ENCODE measurements at places on chromosomes 12 and 14. TPM values are rescaled to one million over a fixed set of nuclear protein-coding genes. Genes with fewer than 3 reads are reported as not detected.

DNA sequence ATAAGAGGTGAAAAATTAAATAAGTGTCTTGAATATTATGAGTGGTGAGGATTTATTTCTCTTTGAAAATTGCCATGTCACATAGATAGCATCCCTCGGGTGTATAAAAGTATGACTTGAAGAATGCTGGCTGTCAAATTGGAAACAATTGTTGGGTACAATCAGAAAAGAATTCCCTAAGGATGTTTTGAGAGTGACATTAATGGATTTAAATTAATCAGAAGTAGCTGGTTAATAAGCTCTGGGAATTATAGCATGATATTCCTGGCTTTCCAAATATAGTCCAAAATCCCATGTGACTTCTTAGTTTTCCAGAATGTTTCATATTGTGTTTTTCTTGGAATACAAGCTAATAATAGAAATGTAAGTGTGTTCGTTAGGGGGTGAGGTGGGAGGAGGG is 196.5 kb downstream of the ANO4 start:
- DNase-seq = no peak

GRCh38 chr12:3727877-3728632 is 24.9 kb downstream of the CRACR2A start:
- peak; percentile 64 for DNase-seq

DNA sequence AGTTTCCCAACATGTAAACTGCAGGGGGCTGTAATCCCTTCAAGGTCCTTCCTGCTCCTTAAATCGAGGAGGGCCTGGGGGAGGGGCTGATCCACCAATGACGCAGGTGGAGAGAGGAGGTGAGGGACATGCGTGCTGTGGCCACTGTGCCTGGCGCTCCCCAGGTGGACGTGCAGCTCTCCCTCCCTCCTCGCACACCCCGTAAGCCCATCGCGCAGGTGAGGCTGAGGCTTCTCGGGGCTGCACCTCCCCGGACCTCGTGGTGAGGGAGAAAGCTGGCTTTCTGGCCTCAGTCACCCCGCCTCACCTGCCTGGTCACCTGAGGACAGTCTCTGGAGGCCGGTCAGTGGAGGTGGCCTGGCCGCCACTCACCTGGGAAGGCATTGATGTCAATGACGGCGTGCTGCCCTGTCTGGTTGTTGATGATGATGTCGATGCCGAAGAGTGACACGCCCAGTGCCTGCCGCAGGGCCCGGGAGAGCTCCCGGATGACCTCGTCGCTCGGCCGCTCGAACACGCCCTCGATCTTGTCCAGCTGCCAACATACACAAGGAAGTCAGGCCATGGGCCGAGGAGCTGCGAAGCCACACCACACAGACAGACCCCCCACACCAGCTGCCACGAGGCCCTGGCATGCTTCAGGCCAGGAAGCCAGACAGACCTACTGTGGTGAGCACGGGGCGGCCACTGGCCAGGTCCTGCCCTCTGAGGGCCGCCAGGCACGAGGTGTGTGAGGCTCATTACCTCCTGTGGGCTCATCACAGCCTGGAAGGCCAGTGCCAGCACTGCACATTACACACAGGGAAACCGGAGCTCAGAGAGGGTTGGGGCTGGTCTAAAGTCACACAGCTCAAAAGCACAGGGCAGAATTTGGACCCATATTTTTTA is 23.3 kb downstream of the CHGA start:
- no peak for DNase-seq

DNA sequence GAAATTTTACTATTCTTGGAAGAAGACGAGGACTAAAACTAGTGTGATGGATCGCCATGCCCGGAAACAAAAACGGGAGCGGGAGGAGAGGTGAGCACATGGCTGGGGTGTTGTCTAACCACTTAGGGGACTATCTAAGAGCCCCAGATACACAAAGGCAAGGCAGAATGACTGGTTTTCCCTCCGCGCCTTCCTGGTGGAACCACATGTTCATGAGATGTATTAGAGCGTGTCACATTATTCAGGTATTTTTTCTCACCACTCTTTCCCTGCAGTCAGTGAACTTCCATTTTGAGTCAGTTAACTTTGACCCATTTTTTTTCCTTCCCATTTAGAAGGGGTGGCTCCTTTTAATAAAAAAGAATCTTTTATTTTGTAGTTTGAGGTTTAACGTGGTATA is 68.8 kb upstream of the TRAF3 start:
- DNase-seq = no peak

- DNase-seq = peak; percentile 2
Observed at GRCh38 chr12:26028953-26029735, 70.7 kb downstream of the RASSF8 start.

Gene IL26
- not detected for total RNA-seq

GRCh38 chr14:71004481-71004880 is 97.2 kb downstream of the PCNX1 start:
- DNase-seq = no peak

DNA sequence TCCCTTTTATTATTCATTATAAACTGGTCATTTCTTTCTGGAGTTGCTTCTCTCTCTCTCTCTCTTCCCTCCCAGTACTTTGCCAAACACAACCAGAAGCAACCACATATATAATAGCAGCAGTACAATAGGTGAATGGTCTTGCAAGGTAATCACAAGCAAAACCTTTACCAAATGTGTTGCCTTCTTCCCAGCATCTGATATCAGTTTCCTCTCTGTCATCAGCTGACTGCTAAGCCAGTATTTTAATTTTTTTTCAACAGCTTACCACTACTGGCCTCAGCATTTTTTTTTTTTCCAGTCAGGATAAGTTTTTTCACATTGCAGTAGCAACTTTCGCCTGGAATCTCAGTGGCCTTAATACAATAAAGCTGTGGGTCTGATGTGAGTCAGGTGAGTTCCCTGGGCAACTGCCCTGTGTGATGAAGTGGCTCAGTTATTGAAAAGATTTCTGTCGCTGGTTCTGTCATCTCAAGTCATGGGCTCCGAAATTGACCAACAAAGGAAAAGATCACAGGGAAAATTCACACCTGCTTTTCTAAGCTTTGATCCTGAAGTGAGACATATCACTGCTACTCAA is 282.5 kb upstream of the AMIGO2 start:
- no peak for DNase-seq

Gene ADIPOR2
- total RNA-seq = 36.2 TPM

Gene PRR4
- 0.87 TPM for total RNA-seq

Gene P2RX4
- total RNA-seq = 57.1 TPM

Gene COA8
- total RNA-seq = 26.1 TPM

DNA sequence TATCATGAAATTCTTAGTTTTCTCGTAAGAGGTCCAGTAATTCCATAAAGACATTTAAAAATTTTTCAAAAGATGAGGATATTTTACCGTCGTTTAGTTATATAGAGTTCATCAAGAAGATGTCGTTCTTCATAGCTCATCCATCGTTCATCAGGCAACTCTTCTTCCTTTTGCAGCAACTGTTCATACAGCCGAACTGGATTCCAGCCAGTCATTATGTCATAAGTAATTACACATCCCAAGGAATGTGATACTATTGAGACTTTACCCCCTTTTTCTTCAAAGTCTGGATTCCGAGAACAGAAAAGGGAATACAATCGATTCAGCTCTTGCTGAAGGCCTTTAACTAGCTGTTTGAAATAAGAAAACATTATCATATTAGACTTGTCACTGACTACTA is 90.3 kb downstream of the DDHD1 start:
- DNase-seq = no peak

Gene PMCH
- total RNA-seq = not detected

GRCh38 chr12:27123642-27124041 is 41.3 kb upstream of the C12orf71 start:
- no peak for DNase-seq

- DNase-seq = no peak
Observed at GRCh38 chr12:11756523-11756922, 107.0 kb downstream of the ETV6 start.

Gene SIX6
- not detected for total RNA-seq

DNA sequence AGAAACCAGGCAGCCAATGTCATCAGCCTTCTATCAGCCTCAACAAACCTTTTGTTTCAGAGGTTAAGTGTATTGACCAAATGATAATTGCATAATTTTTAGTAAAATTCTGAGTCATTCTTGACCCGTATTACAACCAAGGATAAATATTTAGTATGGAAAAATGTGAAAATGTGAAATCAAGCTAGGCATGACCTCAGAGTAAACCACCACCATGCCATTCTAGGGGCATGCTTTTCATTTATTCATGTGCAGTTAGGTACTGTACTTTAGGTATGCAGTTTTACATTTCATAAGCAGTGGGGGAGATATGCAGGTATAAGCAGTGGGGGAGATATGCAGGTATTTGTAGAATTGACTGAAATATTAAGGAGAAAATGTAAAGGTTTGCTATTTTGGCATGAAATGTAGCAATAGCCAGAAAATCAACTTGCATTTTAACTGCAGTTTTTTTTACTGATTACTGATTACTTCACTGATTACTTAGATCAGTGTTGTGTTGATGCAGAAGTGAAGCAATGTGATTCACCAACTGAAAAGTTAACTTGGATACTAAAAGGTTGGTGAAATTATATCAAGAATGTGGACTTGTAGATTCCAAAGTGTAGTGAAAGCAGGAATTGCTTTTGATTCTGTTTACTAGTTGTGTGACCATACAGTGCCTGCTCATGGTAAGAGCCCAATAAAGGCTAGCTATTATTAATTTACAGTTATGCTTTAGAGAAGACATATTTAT is 184.2 kb downstream of the ESR2 start:
- DNase-seq = no peak

- no peak for DNase-seq
Observed at GRCh38 chr12:16604596-16605252, 1.2 kb downstream of the LMO3 start.

- no peak for DNase-seq
Observed at GRCh38 chr12:90969346-90969745, 14.4 kb upstream of the CCER1 start.

DNA sequence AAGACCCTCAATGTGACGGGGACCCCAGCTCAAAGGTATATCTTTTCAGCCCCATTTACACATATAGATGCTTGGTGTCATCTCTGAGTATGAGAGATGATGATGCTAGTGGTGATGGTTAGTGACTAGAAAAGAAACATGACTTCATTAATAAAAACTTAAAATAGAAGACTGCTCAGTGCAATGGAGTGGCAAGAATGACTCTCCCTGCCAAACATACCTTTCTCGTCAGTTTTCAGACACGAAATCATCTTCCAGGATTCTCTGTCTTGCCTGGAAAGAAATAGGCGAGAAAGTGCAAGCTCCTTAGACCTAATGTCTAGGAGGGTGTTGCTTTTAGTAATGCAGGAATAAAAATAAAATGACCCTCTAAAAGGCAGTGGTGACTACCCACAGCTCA is 71.7 kb downstream of the TPH2 start:
- DNase-seq = no peak

Gene ATL1
- total RNA-seq = 0.64 TPM

GRCh38 chr14:61570549-61571290 is 124.6 kb upstream of the HIF1A start:
- DNase-seq = no peak

- DNase-seq = no peak
Observed at GRCh38 chr14:101788016-101788635, 26.6 kb downstream of the PPP2R5C start.

Gene KRT3
- total RNA-seq = not detected

Gene KRT78
- not detected for total RNA-seq

DNA sequence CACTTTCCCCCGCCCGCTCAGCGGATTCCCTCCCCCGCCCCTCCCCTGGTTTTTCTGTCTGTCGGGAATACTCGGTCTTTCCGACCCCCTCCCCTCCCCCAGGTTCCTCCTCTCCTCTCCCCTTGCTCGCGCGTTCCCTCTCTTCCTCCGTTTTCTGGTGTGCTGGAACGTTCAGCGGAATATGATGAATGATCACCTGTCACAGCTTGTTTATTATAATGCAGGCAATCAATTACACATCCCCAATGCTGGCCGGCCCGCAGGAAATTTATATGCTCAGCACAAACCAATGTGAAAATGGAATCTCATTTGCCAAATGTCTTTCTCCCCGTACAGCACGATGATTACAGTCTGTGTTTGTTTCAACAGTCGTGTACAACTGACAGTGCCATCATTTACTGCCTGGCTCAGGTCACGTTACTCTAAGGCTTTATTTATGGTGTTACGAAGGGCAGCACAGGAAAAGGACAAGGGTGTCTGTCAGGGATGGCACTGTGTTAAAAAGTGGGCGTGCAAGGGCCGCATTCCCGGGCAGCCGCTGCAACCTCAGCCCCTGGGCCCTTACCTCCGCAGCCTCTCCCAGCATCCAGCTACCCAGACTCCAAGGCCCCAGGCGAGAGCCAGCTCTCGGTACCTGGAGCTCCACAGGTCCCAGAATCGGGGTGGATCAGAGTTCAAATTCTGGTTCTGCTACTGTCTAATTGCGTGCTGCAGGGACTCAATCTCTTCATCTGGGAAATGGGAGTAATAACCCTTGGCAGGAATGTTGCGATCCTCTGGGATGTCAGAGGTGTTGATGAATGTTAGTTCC is 24.7 kb upstream of the MAP1LC3B2 start:
- DNase-seq = no peak

GRCh38 chr12:124539084-124540041 is 28.0 kb downstream of the NCOR2 start:
- no peak for DNase-seq

- peak; percentile 91 for DNase-seq
Observed at GRCh38 chr12:124457287-124458219, 109.9 kb downstream of the NCOR2 start.

DNA sequence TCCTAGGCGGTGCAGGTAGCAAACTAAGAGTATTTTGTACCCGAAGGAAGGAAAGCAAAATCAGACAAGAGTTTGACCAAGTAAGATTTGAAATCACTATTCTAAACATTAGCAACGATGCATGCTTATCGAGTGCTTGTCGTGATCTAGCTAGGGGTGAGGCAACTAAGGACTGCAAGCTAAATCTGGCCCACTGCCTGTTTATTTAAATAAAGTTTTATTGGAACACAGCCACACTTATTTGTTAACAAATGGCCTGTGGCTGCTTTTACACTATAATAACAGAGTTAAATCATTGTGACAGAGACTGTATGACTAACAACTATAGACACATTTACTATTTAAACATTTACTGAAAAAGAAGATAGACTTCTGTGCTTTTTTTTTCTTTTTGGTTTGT is 983.6 kb downstream of the VRK1 start:
- DNase-seq = no peak

- DNase-seq = no peak
Observed at GRCh38 chr12:94875525-94875924, 128.0 kb downstream of the NDUFA12 start.

DNA sequence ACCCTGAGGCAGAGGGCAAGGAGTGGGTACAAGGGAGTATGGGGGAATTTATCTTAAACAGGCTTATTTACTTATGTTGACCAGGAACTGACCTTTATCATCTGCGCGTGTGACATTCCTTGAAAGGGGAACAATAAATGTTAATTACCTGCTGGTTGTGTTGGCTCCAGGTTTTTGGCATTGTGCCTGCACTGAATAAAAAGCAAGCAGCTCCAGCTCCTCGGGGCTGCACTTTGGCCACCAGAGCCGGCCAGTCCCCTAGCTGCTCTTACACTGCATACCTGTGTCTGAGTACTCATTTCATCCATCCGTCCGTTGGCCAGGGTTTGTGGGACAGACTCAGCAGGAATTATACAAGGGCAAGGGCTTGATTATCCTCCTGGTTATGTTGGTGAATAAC is 68.8 kb upstream of the GTF2A1 start:
- DNase-seq = no peak
